ENCODE measurements at places on chromosomes 5 and 9. TPM values are rescaled to one million over a fixed set of nuclear protein-coding genes. Genes with fewer than 3 reads are reported as not detected.

Gene PDLIM4
- 2.1 TPM for polyA plus RNA-seq

Gene DOCK8
- 2.3 TPM for polyA plus RNA-seq

Gene ADCY2
- polyA plus RNA-seq, result 7.2 TPM

Gene SLC27A6
- 0.67 TPM for polyA plus RNA-seq

Gene ITGA2
- polyA plus RNA-seq, result 0.60 TPM

Gene ALDH1B1
- polyA plus RNA-seq, result 24.0 TPM

Gene IL3
- not detected for polyA plus RNA-seq

Gene CLINT1
- polyA plus RNA-seq, result 40.2 TPM

Gene CPLANE1
- 0.23 TPM for polyA plus RNA-seq

Gene GFI1B
- not detected for polyA plus RNA-seq

Gene SLC34A1
- polyA plus RNA-seq, result 0.04 TPM

Gene FCHSD1
- polyA plus RNA-seq, result 3.0 TPM

Gene PCDHB5
- polyA plus RNA-seq, result 0.51 TPM

Gene HMGXB3
- polyA plus RNA-seq, result 3.6 TPM

Gene IFNA21
- not detected for polyA plus RNA-seq

Gene ACSL6
- not detected for polyA plus RNA-seq

Gene ELAVL2
- polyA plus RNA-seq, result not detected

Gene PCDHGB3
- not detected for polyA plus RNA-seq

Gene WNT8A
- polyA plus RNA-seq, result not detected

Gene TMEM174
- not detected for polyA plus RNA-seq

Gene SHOC1
- not detected for polyA plus RNA-seq

Gene PNPLA7
- 9.5 TPM for polyA plus RNA-seq

Gene FOXD1
- polyA plus RNA-seq, result 0.09 TPM

Gene GMCL2
- 0.01 TPM for polyA plus RNA-seq
